Ovary (tissue), 10 donors: ENCODE measurements at places on chromosomes 7 and 10. TPM values are rescaled to one million over a fixed set of nuclear protein-coding genes. Genes with fewer than 3 reads are reported as not detected.
A peak's percentile ranks its signal among the peaks of the same experiment; 100 is the strongest.

DNA sequence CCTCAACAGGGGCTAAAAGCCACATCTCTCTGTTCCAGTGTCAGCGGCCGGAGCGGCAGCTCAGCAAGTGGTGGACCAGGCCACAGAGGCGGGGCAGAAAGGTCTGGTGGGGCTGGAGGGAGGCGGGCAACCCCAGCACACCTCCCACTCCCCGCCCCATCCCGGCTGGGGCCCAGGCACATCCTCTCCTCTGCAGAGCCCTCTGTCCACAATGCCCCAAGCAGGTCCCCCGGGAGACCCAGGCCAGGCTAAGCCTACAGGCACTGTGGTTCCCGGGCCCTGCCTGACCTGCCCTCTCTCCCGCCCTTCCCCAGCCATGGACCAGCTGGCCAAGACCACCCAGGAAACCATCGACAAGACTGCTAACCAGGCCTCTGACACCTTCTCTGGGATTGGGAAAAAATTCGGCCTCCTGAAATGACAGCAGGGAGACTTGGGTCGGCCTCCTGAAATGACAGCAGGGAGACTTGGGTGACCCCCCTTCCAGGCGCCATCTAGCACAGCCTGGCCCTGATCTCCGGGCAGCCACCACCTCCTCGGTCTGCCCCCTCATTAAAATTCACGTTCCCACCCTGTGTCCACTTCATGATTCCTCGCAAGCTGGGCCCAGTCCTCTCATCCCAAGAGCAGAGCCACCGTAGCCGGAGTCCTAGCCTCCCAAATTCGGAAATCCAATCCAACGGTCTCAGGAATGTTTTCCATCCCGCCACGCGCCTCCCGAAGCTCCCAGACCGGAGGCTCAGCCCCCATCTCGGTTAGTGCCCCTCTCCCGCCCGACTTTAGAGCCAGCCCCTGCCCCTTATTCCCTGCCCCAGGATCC, 2.1 kb downstream of the ADIRF start:
- no peaks in the 10 kb centered on the region for H3K27me3 ChIP-seq
- H3K4me1 ChIP-seq = peaks cover 19% of the 10 kb centered on the region
- H3K27ac ChIP-seq = peak overlapping the region; percentile 99
- peak overlapping the region; percentile 71 for H3K4me3 ChIP-seq
- peak; percentile 91 for DNase-seq

GRCh38 chr7:100678291-100678984, 4.9 kb downstream of the GNB2 start:
- H3K36me3 ChIP-seq = no peaks in the 10 kb centered on the region
- no peaks in the 10 kb centered on the region for H3K27me3 ChIP-seq
- peak; percentile 25 for DNase-seq
- peaks cover 1% of the 10 kb centered on the region for H3K4me1 ChIP-seq
- no peak overlapping the region for H3K27ac ChIP-seq

The ENO4 gene
- 1.0 TPM for total RNA-seq

GRCh38 chr10:76358743-76359395, 927.4 kb downstream of the LRMDA start:
- DNase-seq = no peak
- H3K27me3 ChIP-seq = no peaks in the 10 kb centered on the region
- H3K4me1 ChIP-seq = no peaks in the 10 kb centered on the region
- no peak overlapping the region for H3K27ac ChIP-seq
- no peaks in the 10 kb centered on the region for H3K36me3 ChIP-seq
- H3K4me3 ChIP-seq = no peak overlapping the region

DNA sequence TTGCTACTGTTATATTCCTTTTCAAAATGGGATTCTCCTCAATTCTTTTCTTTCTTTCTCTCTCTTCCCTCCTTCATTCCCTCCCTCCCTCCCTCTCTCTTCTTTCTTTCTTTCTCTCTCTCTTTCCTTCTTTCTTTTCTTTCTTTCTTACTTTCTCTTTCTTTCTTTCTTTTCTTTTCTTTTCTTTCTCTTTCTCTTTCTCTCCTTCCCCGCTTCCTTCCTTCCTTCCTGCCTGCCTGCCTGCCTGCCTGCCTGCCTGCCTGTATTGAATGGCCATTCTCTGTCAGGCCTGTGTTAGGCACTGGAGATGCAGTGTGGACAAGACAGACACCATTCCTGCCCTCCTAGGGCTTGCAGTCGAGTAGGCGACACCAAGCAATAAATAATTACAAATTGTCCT, 11.5 kb downstream of the CNNM1 start:
- H3K36me3 ChIP-seq = no peaks in the 10 kb centered on the region
- peaks cover 4% of the 10 kb centered on the region for H3K4me1 ChIP-seq
- DNase-seq = no peak
- H3K4me3 ChIP-seq = no peak overlapping the region
- H3K27ac ChIP-seq = no peak overlapping the region

DNA sequence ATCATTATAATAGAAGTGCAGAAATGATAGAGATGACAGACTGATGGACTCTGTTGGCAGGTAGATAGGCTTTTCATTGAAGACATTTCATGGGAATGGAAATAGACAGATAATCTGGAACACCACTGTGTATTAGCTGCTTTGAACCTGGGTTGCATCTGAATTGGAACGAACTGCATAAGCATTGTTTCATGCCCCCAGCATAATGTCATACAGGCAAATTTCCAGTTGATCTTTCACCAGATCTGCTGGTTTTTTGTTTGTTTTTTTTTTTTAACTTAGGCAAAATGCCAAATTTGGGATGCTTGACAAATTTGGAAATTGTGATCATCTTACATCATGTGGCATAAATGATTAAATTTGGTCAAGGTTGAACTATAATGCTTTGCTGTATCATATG, 172.1 kb upstream of the AOAH start:
- H3K36me3 ChIP-seq = no peaks in the 10 kb centered on the region
- H3K4me3 ChIP-seq = no peak overlapping the region
- no peaks in the 10 kb centered on the region for H3K27me3 ChIP-seq
- H3K4me1 ChIP-seq = no peaks in the 10 kb centered on the region
- no peak overlapping the region for H3K27ac ChIP-seq

GRCh38 chr7:15049157-15049556, 146.6 kb upstream of the DGKB start:
- H3K4me3 ChIP-seq = no peak overlapping the region
- no peaks in the 10 kb centered on the region for H3K27me3 ChIP-seq
- no peaks in the 10 kb centered on the region for H3K4me1 ChIP-seq
- no peak overlapping the region for H3K27ac ChIP-seq
- no peak for DNase-seq
- H3K36me3 ChIP-seq = no peaks in the 10 kb centered on the region
